Non-pigmented ciliary epithelial cell (primary cell): ENCODE measurements at places on chromosomes 2 and 18.

GRCh38 chr2:151354807-151355206 lies 2.6 kb upstream of the TNFAIP6 start:
- no peak for DNase-seq

GRCh38 chr18:67600181-67601180 lies 84.0 kb upstream of the DSEL start:
- peak; percentile 79 for DNase-seq

DNA sequence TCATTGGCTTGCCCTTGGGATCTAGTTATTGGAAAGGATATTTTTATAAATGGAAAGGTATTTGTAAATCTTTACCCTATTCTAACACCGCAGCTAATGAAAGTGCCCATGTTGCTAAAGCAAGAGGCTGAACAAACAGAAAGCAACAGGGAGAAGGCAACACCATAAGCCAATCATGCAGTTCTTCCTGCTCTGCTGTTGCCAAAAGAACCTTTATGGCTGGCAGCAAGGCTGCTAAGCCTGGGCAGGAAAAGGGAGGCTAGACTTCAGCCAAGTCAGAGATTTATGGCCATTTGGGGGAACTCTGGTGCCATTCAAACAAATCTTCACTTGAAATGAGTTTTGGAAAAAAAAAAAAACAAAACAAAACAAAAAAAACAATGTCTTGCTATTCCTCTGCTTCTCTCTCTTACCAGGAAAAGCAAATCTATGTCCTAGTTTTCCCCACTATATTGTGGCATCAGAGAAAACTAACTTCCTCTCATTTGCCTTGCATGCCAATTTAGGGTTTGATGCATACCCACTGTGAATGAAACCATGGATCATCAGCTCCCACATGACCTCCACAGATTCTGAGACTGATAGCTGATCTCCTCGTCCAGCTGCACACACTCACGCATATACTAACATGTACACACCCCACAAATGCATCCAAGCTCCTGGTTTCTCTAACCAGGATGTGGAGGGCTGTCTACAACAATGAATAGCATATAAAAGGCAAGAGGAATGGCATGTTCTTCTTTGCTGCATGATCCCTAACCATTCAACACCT lies 179.3 kb downstream of the C1D start:
- no peak for DNase-seq

GRCh38 chr2:142130111-142131009 lies 456 bp downstream of the LRP1B start:
- DNase-seq, result no peak

- no peak for DNase-seq
These were observed 47.5 kb upstream of the ACYP2 start for GRCh38 chr2:54067851-54068375.

DNA sequence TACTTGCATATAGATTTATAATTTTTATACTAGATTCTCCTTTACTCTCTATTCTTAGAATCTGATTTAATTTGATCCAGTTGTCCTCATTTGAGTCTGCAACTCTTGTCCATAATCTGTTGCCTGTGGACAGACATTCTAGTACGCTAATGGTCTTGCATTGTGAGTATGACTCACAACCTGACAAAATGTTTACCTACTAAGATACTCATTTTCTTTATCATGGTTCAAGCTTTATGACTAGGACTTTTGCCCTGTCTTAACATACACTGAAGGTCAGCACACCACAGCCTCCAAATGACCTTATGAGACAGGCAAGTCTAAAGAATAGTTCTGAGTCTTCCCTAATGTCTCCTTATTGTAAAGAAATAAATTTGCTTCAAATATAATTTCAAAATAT lies 142.3 kb upstream of the CDH7 start:
- DNase-seq, result no peak

- DNase-seq, result peak; percentile 78
These were observed 262.0 kb upstream of the RASGRP3 start for GRCh38 chr2:33214436-33214835.

GRCh38 chr2:229752970-229753729 lies 38.8 kb upstream of the DNER start:
- no peak for DNase-seq

DNA sequence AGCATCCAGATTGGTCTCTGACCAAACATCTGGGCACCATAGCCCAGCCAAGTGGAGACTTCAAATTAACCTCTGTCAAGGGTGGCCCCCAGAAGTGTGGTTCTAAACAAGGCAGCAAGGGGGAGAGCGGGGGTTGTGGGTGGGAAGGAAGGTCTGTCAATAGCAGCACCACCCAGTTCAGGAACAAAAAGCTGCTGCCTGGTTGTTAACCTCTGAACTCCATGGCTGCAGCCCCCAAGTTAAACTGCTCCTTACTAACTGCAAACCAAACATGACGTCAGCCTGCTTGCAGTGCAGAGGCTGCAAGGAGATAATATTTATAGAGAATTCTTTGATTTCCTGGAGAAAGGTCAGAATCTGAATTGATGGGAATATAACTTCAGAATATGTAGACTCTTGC lies 76.5 kb downstream of the ARL4C start:
- no peak for DNase-seq

- no peak for DNase-seq
These were observed 63.0 kb downstream of the STK25 start for GRCh38 chr2:241445426-241445825.

DNA sequence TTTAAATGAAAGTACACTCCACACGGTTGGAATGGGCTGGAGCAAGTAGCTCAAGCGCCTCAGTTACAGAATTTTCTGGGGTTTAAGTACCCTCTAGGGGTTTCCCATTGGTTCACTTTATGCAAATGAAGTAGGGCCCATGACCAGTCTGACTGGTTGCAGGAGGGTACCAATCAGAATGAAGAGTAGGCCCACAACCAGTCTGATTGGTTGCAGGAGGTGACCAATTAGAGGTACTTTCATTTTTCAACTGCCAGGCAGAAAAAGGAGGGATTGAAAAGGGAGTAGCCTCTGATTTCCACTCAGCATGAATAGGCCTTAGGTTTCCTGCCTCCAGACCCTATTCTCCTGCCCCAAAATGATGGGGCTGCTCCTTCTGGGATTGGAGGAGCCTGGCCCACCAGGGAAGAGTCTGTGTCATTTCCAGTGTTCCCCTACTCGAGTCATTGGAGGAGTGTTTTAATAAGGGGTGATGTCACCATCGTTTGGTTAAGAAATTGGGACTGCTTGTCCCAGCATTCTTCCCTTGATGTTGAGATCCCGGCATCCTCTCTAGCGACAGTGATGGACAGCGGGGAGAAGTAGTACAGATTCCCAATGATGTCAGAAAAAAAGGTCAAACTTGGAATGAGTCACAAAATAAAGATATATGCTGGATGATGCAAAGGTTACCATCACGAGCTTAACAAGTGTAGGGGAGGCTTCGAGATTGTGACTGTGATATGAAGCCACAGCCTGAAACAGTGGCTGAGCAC lies 210.4 kb downstream of the SH3BP4 start:
- no peak for DNase-seq

- DNase-seq, result peak; percentile 2
These were observed 37.7 kb upstream of the SYT4 start for GRCh38 chr18:43314941-43315340.

- no peak for DNase-seq
These were observed 28.3 kb downstream of the TWSG1 start for GRCh38 chr18:9362869-9363268.

DNA sequence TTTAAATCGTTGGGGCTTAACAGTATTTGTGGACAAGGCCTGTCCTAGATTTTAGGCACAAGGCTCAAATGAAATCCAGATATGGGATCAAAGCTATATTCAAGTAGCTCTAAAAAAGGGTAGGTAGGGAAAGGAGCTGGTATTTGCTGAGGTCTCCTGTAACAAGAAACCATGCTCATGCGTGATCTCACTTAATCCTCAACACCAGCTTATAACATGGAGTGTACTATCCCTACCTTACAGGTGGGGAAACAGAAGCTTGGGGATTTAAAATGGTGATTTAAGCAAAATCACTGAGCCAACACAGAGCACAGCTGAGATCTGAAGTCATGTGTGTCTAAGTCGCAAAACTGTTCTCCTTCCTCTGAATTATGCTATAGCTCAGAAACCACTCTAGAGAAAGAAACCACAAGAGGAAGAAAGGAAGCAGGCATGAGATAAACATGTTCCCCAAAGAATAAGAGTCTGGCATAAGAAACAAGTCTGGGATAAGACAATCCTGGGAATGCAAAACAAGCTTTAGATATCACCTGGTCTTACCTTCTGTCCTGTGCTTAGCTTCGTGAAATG lies 43.1 kb downstream of the CYRIA start:
- DNase-seq, result no peak

- peak; percentile 91 for DNase-seq
These were observed 43.8 kb downstream of the ARL6IP6 start for GRCh38 chr2:152762202-152762601.

- no peak for DNase-seq
These were observed 265.4 kb downstream of the STK39 start for GRCh38 chr2:167981945-167982344.

DNA sequence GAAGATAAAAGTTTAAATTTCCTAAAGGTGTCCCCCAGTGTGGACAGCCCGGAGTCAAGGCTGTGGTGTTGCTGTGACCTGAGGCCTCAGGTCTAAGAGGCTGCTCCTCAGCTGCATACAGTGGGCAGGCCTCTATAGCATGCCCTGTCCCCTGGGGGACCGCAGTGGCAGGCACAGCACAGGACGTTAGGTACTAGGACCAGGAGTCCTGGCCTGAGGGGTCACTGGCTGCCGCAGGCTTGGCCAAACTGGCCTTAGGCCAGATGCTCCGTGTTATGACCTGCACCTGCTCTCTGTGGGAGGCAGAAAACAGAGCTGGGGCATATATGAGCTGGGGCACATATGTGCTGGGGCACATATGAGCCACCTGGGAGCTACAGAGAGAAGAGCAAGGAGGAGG lies 21.2 kb upstream of the MAL start:
- no peak for DNase-seq

DNA sequence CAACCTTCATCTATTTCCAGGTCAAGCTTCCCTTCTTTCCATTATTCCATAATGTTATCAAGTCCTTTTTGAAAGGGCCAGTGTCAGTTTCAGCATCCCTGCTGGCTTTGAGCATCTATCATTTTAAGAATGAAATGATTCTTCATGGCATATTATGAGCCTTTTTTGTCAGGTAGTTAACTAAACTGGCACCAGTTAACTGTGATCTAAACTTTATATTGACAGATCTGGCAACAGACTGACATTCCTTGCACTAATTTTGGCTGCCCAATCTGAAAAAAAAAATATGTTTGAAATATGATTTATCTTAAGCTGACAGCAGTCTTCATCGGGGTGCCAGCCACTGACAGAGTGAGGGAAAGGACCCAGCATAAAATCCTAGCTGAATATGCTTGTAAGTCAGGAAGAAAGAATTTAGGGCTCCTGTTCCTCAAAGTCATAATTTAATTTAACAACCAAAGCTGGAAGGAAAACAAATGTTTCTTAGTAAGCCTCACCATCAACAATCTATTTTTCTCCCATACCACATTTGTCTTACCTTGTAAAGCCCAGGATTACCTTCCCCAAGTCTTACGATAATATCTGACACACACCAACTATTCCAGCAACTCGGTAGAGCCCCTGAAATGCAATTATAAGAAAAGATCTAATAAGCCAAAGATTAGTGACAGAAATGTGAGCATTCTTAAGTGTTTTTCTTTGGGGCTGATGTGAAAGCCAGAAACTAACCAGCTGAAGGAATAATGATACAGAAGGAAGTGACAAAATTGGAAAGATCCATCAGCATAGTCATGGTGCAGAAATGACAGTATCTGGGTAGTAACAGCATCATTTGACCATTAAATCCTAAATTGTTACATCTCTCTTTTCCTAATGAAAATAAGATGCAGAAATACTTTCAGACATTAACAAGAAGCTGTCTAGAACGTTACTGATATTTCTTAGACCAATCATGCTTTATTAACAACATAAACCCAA lies 228.1 kb downstream of the RBM43 start:
- DNase-seq, result no peak

DNA sequence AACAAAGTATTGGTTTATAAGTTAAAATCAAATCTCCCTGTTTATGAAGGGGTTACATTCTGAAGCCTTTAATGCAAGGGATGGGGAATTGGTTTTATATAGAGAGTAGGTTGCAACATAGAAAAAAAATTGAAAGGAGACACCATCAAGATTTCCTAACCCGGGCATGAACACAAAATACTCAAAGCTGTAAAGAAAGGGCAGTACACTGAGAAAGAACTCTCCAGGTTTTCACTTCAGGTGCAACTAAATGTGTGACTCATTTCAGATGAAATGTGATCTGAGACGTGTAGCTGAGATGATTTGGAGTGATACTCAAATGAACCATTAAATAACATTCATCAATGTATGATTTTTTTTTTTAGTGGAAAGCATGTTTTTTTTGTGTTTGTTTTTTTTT lies 43.6 kb downstream of the SANBR start:
- DNase-seq, result no peak

DNA sequence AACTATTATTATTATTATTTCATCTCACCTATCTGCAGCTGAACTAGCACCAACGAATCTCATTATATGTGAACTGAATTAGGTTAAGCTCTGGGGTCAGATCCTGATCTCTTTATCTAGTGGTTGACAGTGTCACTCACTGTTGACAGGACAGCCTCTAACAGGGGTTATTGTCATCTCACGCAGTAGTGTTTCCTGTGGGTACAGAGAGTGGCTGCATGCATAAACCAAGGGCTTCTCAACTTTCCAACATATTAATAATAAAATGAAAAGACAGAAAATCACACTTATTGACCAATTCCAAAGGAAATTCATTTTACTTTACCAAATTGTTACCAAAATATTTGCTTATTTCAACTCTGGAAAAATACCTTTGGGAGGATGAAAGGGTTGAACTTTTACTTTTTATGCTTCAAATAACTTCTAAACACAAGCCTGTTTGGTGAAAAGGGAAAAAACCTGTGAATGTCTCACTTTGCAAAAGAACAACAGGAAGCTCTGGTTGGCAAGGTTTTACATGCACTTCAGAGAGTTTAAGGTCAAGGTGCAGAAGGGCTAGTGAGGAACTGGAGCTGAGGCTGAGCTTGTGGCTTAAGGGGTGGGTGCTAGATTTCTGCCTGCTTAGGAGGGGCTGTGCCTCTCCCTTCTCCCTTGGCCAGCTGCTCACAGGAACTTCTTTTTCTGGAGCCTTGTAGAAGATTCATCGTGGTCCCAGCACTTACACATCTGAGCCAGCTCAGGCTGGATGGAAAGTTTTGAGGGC lies 72.6 kb downstream of the CTAGE1 start:
- DNase-seq, result no peak

GRCh38 chr2:98434492-98434891 lies 10.2 kb upstream of the INPP4A start:
- DNase-seq, result no peak
